T-helper 1 cell (primary cell): ENCODE measurements at places on chromosomes 7 and 10.

GRCh38 chr7:35256256-35257175 lies 2.6 kb upstream of the TBX20 start:
- no peak for DNase-seq

GRCh38 chr7:44637788-44638594 lies 31.6 kb downstream of the OGDH start:
- DNase-seq = peak; percentile 70

DNA sequence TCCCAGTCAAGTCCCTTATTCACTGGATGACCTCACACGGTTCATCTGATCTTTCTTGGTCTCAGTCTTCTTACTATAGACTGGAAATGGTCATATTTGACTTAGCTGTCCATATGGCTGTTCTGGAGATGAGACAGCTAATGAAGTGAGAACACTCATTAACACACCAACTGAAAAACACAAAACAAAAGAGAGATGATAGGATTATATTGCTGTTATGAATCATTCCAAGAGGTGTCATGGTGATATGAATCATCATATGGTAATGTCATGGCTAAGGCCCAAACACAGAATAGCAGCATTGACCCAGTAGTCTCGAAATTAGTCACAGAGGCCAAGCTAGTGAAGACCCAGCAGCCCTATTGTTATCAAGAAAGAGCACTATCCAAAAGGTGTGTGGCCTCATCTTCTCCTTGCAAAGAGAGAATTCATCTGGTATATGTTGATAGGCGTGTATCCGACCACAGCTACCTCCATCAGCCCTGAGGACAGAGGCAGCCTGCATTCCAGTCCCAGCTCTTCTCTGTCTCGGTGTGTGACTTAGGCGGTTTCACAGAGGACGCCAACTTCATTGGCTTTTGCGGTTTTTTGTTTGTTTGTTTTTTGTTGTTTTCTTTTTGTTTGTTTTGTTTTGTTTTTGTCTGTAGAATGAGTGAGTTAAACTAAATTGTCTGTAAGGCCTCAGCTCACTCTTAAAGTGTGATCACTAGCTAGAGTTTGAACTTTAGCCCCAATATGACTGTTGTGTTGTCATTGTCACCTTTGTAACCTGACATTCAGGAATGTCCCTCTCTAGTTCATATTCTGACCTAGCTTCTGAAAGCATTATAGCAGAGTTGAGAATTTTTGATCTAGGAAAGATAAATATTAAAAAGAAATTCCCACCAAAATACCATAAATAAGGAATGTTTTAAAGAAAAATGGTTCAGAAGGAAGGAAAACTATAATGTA lies 97.4 kb upstream of the PDCD4 start:
- no peak for DNase-seq

GRCh38 chr7:110604885-110605284 lies 486.0 kb upstream of the LRRN3 start:
- no peak for DNase-seq

DNA sequence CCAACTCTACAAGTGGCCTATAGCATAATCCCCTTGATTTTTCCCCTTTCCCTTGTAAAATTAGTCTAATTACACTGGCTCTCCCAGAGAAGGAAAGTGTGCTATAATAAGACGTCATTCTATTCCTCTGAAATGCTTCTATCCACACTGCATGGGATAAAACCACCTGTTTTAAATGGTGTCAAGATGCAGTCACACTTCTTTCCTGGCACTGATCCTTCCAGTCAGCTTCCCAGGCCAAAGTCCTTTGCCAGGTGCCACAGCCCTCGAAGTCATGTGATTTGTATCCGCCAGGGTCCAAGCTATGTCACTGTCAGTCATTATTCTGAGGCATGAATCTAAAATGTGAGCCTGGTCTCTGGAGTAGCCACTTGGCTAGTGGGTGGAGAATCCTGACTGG lies 169.0 kb upstream of the KIAA1217 start:
- DNase-seq = no peak

DNA sequence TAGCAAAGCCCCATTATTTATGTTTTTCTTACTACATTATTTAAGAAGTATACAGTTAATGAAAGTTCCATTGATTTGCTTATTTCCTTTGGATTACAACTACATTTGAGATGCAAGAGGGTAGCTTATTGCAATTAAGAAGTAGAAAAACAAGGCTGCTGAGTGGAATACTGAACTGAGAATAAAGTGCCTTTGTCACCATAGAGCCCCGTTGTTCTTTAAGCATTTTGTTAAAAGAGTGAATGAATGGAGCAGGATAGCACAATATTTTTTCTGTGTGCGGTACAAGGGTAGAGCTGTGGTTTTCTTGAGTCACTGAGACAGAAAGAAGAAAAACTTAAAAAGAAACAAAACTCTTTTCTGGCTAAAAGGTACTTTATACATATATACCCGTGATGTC lies 45.6 kb downstream of the ZNF277 start:
- DNase-seq = no peak

GRCh38 chr7:80411621-80412020 lies 100.2 kb downstream of the GNAT3 start:
- DNase-seq = no peak

- no peak for DNase-seq
These were observed 384.1 kb upstream of the CNTNAP2 start for GRCh38 chr7:145732521-145732920.

DNA sequence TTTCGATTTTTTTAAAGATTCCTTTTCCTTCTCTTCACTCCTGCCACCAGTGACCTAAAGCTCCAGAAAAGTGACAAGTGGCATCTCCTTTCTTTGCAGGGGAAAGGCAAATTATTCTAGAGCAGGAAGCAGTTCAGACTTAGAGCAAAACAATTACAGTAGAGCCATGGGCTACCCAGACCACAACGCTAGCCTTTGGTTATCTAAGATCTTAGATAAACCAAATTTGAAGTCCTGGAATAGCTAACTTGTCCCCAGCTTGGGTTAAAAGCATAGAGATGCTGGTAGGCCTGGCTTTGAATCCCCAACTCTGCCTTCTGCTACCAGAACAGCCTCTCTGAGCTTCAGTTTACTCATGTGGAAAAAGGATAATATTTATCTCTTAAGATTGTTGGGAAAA lies 38.4 kb downstream of the LGI1 start:
- DNase-seq = no peak

DNA sequence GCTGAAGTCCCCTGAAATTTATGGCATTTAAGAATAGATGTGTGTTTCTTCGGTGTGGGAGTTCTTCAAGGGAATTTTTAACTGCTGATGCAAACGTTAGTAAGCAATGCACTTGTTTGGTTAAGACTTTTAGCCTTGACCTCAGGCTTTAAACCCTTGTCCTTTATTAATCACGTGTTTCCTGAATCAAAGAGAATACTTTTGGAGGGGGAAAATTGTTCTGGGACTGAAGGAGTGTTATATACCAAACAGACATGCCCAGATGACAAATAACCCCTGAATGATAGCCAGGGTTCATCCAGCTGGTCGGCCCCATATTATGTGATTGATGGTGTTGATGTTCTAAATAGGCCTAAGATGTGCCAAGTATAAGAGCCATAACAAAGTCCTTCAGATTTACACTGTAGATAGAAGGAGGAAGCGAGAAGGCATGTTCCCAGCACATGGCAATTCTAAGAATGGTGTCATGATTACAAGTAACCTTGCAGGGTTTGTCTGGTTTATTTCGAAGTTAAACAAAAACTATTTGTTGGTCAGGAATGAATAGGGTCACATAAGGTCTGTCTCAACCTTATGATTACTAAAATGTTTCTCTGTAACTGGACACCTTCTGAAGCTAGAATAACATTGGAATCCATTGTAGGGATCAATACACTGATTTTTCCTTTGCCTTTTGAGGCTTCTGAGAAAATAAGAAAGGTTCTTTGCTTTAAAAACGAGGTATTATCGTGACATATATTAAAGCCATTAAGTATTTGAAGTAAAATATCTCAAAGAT lies 124.2 kb upstream of the SEM1 start:
- no peak for DNase-seq

DNA sequence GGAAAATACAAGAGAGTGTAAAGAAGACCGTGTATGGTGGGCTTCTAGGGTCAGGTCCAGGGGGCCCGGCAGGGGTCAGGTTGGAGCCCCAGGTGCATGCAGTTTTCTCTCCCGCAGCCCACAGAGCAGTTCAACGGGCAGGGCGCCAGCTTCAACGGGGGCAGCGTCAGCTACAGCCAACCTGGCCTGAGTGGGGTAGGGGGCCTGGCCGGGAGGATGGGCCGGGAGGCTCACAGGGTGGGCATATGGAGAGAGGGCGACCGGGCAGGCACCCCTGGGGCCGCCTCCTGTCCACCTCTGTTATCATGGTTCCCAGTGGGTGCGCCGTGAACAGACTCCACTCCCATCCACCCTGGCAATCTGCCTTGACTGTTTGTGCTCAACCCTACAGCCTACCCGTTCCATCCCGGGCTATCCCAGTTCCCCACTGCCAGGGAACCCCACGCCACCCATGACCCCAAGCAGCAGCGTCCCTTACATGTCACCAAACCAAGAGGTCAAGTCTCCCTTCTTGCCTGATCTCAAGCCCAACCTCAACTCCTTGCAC lies 11.5 kb downstream of the ZMIZ2 start:
- no peak for DNase-seq
